Thymus (tissue), 14 donors: ENCODE measurements at places on chromosomes 5 and 9. TPM values are rescaled to one million over a fixed set of nuclear protein-coding genes. Genes with fewer than 3 reads are reported as not detected.

Gene ERMP1
- 16.6 TPM for total RNA-seq

GRCh38 chr5:23507278-23507685 is at the start of gene PRDM9:
Gene PRDM9 (plus strand): TSS chr5:23507609. CDS start chr5:23509034, 1,425 bp downstream.
- no peak for DNase-seq
- H3K27ac ChIP-seq: no peak within 1 kb of the TSS
- H3K4me3 ChIP-seq: no peak within 1 kb of the TSS
- no peaks in the 10 kb centered on the region for H3K36me3 ChIP-seq

Gene ARHGAP26
- 16.2 TPM for total RNA-seq

- H3K27me3 ChIP-seq: no peaks in the 10 kb centered on the region
- no peaks in the 10 kb centered on the region for H3K36me3 ChIP-seq
- H3K4me1 ChIP-seq: no peaks in the 10 kb centered on the region
- no peak for DNase-seq
Measured at GRCh38 chr9:85136987-85137386, 467.5 kb downstream of the NTRK2 start.

DNA sequence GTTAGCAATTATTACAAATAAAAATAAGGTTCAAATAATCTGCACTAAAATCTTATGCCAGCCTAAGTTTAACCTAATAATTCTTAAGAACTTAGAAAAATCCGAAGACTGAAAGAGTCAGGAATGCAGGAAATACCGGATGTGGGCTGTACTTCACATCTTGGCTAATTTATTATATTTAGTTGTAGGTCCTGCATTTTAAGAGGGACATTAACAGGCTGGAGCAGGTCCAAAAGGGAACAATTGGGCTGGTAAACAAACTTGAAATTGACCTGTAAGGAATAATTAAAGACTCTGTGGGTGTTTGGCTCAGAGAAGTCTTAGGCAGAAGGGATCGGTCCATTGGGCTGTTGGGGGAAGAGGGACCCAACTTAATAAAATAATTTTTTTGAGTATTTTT is 18.4 kb downstream of the GLRA1 start:
- H3K36me3 ChIP-seq: no peaks in the 10 kb centered on the region
- H3K4me1 ChIP-seq: no peaks in the 10 kb centered on the region

Gene IL33
- total RNA-seq: 9.3 TPM
